Astrocyte of the hippocampus (primary cell): ENCODE measurements at places on chromosomes 12 and 14.
A peak's percentile ranks its signal among the peaks of the same experiment; 100 is the strongest.

DNA sequence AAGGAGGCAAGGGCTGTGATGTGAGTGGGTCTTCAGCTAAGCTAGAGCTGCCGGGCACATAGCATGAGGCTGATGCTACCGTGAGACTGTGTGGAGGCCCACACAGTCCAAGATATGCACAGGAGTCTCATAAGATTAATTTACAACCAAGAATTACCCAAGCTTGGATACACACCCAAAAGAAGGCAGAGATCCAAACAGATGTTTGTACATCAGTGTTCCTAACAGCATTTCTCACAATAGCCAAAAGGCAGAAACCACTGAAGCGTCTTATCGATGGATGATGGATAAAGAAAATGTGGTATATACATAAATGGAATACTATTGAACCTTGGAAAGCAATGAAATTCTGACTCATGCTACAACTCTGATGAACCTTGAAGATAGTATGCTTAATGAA is 40.8 kb upstream of the RIC8B start:
- DNase-seq: no peak

DNA sequence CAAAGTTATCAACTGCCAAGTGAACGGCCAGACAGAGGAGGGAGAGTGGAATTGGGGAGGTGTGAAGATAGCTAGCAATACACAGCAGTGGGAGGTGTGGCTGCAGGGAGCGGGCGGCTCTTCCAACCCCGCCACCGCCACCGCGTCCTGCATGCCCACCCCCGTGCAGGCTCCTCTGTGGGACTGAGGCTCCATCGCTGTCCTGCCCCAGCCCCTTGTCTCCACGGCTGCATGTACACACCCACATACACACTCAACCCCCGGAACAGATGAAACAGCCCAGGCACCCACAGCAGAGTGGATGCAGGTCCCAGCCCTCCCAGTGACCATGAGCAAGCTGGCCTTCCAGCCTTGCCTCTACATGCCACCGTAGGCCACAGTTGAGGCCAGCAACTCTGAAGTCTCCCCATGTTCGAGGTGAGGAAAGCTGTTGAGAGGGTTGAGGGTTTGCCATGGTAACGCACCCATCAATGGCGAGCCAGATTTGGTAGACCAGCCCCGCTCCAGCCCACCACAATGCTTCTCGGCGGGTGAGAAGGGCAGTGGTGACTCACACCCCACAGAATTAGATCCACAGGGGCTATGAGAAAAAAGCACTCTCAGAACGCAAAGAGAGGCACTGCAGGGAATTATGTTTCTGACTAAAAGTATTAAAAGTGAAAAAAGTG is 39.3 kb downstream of the PITPNM2 start:
- peak; percentile 86 for DNase-seq

- peak; percentile 56 for DNase-seq
These were observed 764 bp downstream of the RBM25 start for GRCh38 chr14:73058922-73059673.

- DNase-seq: peak; percentile 59
These were observed 12.8 kb upstream of the SMARCD1 start for GRCh38 chr12:50072198-50072907.

- peak; percentile 94 for DNase-seq
These were observed 6.0 kb upstream of the KRT83 start for GRCh38 chr12:52327052-52327829.

DNA sequence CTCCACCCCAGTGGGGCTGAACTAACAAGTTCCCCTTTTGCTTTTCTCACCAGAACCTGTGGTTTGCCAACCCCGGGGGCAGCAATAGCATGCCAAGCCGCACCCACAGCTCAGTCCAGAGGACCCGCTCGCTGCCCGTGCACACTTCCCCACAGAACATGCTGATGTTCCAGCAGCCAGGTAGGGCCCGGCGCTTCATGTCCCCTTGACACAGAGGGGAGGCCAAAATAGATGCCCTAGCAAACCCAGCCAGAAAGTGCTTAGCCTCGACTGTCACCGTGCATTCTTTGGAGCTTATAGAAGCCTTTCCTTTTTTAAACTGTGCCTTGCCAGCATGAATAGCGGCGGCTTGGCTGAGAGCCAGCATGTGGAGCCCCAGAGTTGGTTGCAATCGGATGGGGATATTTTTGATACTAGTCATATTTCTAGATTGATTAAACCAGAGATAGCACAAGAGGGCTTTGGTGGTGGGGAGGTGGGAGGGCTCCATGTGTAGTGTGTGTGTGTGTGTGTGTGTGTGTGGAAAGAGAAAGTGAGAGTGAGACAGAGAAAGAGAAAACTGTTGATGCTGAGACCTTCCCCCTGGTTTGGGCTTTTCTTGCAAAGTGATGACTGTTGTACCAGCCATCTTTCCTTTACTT is 126.1 kb downstream of the GCH1 start:
- peak; percentile 92 for DNase-seq

DNA sequence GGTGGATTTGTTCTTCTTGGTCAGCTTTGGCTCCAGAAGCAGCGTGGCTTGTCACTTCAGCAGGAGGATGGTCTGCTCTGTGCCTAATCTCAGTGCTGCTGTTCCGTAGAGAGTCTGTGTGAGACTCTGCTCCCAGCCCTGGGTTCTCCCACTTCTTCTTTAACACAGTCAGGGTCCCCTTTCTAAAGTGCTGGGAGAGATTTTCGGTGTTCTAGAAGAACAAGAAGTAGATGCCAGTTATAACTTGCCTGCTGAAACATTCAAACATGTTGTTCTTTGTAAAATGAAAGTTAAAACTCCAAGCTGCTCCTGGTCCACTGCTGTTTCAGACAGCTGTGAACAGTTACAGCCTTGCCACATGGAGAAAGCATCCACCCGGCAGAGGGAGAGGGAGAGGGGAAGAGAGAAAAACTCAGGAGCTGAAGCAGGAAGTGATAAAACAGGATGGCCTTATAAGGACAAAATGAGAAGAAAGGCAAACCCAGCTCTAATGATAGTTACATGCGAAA is 55.2 kb upstream of the CERS5 start:
- peak; percentile 93 for DNase-seq

- no peak for DNase-seq
These were observed 355.8 kb downstream of the FSCB start for GRCh38 chr14:44151130-44151820.

- DNase-seq: peak; percentile 95
These were observed 781 bp downstream of the NPAS3 start for GRCh38 chr14:32939254-32940065.

GRCh38 chr12:63362791-63363190 is 211.8 kb upstream of the AVPR1A start:
- DNase-seq: peak; percentile 57

DNA sequence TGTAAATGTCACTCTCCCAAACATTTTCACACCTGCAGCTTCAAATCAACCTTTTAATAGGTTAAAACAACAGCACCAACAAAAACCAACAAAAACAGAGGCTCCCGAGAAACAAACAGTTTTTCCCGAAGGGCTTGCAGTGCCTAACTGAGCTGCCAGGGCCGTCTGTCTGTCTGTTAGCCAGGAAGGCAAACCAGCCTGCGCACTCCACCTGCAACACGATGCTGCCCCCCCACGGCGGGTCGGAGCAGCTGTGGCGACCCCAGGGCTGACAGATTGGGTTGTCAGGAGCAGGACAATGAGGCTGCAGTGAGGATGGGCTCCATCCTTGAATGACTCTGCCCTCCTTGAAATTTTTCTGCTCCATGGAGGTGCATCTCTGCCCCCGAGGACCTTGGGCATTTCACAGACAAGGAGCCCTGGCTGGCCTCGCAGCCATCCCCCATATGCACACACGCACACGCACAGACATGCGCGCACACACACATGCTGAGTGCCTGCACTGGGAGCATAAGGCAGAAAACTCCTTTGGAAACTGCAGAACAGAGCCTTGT is 2.6 kb downstream of the RTL1 start:
- DNase-seq: peak; percentile 56

DNA sequence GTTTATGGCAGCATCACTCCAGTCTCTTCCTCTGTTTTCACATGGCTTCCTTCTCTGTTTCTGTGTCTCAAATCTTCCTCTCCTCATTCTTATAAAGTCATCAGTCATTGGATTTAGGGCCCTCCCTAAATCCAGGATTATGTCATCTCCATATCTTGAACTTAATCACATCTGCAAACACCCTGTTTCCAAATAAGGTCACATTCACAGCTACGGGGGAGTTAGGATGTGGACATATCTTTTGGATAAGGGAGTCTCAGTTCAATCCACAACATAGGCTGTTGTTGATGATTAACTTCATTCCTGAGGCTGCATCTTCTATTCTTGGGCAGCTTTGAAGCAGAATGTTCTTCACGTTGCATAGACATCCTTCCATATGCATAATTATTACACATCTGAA is 40.3 kb upstream of the NTF3 start:
- no peak for DNase-seq

GRCh38 chr12:16034136-16034817 is 123.1 kb downstream of the DERA start:
- DNase-seq: no peak

DNA sequence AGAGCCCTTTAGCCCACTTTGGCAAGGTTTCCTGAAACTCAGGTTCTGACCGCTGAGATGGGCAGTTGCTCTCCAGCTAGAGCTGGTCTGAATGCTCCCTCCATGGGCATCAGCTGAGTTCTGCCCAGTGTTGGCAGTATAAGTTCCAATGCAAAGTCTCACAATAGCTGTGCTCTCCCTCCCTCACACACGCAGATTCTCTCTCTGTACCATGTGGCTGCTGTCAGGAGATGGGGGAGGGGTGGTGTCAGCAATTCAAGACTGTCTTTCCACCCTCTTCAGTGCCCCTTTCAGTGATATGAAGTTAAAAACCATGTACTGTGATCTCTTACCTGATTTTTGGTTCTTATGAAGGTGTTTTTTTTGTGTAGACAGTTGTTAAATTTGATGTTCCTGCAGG is 164.3 kb upstream of the PLEKHA5 start:
- no peak for DNase-seq

GRCh38 chr14:61653507-61653906 is 41.8 kb upstream of the HIF1A start:
- peak; percentile 41 for DNase-seq

- peak; percentile 11 for DNase-seq
These were observed 3.2 kb downstream of the AGAP2 start for GRCh38 chr12:57735198-57735855.

- peak; percentile 72 for DNase-seq
These were observed 24.8 kb downstream of the CLECL1 start for GRCh38 chr12:9707864-9708808.

- DNase-seq: no peak
These were observed 9.7 kb downstream of the MMAB start for GRCh38 chr12:109563291-109564284.

- no peak for DNase-seq
These were observed 121.2 kb downstream of the CRACR2A start for GRCh38 chr12:3631759-3632158.

- no peak for DNase-seq
These were observed 71.1 kb downstream of the FIGNL2 start for GRCh38 chr12:51777457-51777856.

DNA sequence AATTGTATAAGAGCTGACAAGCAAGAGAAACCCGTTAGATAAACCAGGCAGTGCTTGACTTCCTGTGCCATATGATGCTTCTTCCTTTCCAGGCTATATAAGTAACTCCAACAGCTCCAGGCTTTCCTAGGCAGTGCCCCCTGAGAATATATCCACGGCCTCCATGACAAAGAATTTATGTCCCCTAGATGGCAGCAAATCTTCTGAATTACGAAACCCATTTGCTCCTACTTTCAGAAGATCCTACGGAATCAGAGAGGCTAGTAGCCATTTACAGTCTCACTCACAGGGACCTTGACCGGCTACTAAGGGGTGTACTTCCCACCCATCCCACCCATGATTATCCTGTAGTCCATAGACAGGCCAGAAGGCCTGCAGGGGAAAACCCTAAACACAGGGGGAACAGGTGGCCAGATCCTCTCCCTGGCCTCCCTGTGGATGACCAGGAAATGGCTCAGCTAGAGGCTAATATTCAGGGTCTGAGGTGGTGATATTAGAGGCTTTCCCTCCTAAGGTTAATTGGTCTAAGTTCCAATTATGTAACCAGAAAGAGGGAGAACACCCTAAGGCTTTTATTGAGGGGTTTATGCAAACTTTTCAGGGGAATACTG is 77.2 kb upstream of the DCD start:
- DNase-seq: peak; percentile 10

GRCh38 chr12:9122091-9122609 is 6.4 kb upstream of the A2M start:
- no peak for DNase-seq

DNA sequence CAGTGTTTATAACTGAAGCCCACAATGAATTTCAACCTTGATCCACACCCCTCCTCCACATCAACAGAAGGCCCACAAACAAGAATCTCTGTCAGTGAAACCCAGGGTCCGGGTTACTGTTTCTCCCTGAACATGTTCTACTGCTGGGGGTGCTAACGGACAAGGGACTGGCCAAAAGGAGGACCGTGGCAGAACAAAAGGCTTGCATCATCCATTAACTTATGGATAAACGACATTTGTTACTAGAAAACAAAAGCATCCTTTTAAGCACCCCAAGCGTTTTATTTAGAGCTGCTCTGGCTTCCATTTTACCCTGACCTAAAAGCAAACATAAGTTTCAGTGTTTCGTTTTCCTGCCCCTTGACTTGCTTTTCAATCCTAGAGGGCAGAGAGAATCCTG is 32.2 kb downstream of the BRAP start:
- DNase-seq: no peak

GRCh38 chr12:107775093-107775721 is 703 bp downstream of the ASCL4 start:
- peak; percentile 23 for DNase-seq

DNA sequence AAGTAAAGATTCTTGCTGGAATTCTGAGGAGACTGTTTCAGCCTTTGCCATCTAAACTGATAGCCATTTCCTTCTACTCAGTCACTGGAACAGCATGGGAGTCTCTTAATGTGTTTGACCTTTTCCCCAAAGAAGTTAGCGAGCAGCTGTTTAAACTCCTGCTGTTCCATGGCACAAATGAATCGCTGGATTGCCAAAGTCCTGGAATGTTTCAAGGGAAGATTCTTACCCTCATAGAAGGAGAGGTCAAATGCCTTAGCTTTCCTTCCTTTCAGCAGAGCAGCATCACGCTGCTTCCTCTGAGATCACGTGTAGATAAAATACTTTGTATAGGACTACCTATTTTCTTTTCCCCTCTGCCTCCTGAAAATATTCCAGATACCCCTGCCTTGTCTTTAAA is 10.5 kb upstream of the NR2C1 start:
- peak; percentile 51 for DNase-seq

DNA sequence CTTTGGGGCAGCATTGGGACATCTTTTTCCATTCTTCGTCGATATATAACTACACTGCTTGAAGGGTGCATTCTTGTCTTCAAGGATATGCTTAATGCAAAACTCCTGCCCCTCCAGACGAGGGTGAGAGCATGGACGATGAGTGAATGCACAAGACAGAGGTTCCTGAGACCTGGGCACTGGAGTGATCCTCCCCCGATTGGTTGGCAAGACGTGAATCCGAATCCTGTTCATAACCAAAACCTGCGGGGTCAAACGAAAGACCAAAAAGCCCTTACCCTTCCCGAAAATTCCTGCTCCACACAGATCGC is 684 bp downstream of the KANSL2 start:
- no peak for DNase-seq

- DNase-seq: peak; percentile 10
These were observed 42.1 kb upstream of the CHGA start for GRCh38 chr14:92880851-92881250.

GRCh38 chr14:105047283-105048016 is 17.8 kb downstream of the GPR132 start:
- DNase-seq: no peak

GRCh38 chr14:65433646-65434045 is 21.1 kb downstream of the FUT8 start:
- no peak for DNase-seq
